ENCODE measurements at places on chromosomes 5 and 9.

DNA sequence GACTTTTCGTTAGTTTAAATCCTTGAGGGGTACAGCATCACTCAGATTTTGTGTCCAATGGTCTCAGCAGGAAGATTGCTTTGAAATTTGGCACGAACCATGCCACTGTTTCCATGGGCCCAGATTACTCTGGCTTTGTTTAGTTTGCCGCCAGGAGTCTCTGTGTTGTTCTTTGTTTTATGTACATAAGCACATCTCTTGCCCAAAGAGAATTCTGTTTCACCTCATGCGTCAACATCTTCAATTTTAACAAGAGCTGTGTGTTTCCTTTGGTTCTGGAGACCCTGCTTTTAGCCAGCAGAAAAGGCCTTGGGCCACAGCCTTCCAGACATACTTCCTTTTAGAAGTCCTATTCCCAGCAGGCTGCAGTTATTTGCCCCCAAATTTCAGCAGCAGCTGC lies 62.4 kb downstream of the TNPO1 start:
- no peak overlapping the region for H3K4me3 ChIP-seq
- no peak for DNase-seq
- H3K27ac ChIP-seq = no peak overlapping the region
- peaks cover 84% of the 10 kb centered on the region for H3K36me3 ChIP-seq
- peaks cover 10% of the 10 kb centered on the region for H3K4me1 ChIP-seq
- H3K27me3 ChIP-seq = no peaks in the 10 kb centered on the region

DNA sequence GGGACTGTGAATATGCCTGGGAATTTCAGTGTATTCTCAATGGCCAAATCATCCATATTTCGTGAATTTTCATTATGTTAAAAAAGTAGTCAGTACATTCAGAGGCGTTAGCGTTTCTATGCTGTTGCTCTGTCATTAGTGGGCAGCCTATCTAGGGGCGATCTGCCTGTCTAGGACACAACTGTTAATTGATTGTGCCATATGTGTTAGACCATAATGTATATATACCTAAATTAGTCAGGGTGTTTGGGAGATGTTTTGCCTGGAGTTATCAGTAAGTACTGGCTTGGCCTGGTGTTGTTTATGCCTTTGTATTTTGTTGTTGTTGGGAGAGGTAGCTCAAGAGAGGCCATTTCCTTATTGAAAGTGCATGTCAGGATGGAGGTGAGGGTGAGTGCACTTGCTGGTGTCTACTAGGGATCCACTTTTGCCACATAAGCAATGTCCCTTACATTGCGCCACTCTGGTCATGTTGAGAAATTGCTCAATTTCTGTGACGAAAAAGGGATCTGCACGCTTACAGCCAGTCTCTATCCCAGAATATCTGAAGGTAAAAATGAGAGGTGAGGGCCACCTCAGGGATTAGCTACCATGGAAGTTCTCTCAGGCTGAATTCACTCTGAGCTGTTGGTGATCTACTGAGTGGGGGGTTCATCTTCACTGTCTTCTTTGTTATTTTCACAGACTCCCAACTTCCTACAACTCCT lies 123.3 kb downstream of the ST8SIA4 start:
- H3K4me3 ChIP-seq = no peak overlapping the region
- no peak overlapping the region for H3K27ac ChIP-seq
- H3K4me1 ChIP-seq = no peaks in the 10 kb centered on the region
- no peaks in the 10 kb centered on the region for H3K27me3 ChIP-seq

GRCh38 chr5:55052383-55052931 lies 28.4 kb downstream of the GZMK start:
- H3K27ac ChIP-seq = no peak overlapping the region
- no peaks in the 10 kb centered on the region for H3K36me3 ChIP-seq
- DNase-seq = no peak
- H3K27me3 ChIP-seq = no peaks in the 10 kb centered on the region
- no peak overlapping the region for H3K4me3 ChIP-seq
- H3K4me1 ChIP-seq = no peaks in the 10 kb centered on the region

- no peaks in the 10 kb centered on the region for H3K36me3 ChIP-seq
- H3K27me3 ChIP-seq = no peaks in the 10 kb centered on the region
- H3K4me1 ChIP-seq = no peaks in the 10 kb centered on the region
- H3K27ac ChIP-seq = no peak overlapping the region
- no peak overlapping the region for H3K4me3 ChIP-seq
These were observed 165.6 kb upstream of the IRX2 start for GRCh38 chr5:2917093-2917492.

GRCh38 chr9:98807070-98807813 lies at the start of gene GALNT12:
TSS of gene GALNT12 (plus strand) at chr9:98807670. CDS start at chr9:98807699, 29 bp downstream.
- no peaks in the 10 kb centered on the region for H3K36me3 ChIP-seq
- H3K27ac ChIP-seq = no peak within 1 kb of the TSS
- H3K27me3 ChIP-seq = no peaks in the 10 kb centered on the region
- H3K4me3 ChIP-seq = no peak within 1 kb of the TSS
- DNase-seq = no peak

- H3K27me3 ChIP-seq = no peaks in the 10 kb centered on the region
- H3K36me3 ChIP-seq = no peaks in the 10 kb centered on the region
- no peak overlapping the region for H3K27ac ChIP-seq
These were observed 480.6 kb downstream of the NR2F1-AS1 start for GRCh38 chr5:93100428-93100827.

GRCh38 chr9:4750023-4750673 lies 9.1 kb upstream of the AK3 start:
- H3K4me3 ChIP-seq = no peak overlapping the region
- H3K27ac ChIP-seq = no peak overlapping the region
- DNase-seq = no peak

DNA sequence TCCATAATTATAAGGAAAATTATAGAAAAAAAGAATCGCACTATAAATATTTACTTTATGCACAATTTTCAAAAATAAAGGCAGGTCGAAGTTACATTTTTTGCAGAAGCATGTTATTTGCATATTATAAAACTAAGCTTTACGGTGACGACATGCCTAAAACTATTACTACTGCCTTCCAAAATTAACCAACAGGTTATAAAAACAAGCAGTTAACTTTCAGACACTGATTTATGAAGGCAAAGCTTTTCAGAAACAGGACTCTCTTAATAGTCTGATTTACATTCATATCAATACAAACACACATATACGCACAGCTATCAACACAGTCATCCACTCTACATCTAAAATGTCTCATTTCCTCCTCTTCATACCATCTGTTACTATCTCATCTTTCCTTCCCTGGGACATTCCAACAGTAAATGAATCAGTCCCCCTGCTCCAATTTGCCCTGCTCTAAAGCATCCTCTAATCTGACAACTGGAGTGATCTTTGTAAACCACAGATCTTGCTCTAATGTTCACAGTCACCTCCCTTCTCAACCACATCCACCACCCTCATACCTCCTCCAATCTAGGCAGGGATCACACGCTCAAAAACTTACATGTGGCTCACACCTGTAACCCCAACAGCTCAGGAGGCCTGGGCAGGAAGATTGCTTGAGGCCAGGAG lies 21.6 kb downstream of the FBXW11 start:
- no peaks in the 10 kb centered on the region for H3K4me1 ChIP-seq
- H3K27ac ChIP-seq = no peak overlapping the region

GRCh38 chr9:115015018-115015635 lies 84.7 kb upstream of the TNFSF8 start:
- H3K27ac ChIP-seq = no peak overlapping the region
- no peaks in the 10 kb centered on the region for H3K4me1 ChIP-seq
- DNase-seq = peak; percentile 7
- no peaks in the 10 kb centered on the region for H3K36me3 ChIP-seq

- peaks cover 73% of the 10 kb centered on the region for H3K4me1 ChIP-seq
- no peaks in the 10 kb centered on the region for H3K27me3 ChIP-seq
- H3K27ac ChIP-seq = no peak overlapping the region
- H3K4me3 ChIP-seq = no peak overlapping the region
- no peaks in the 10 kb centered on the region for H3K36me3 ChIP-seq
- no peak for DNase-seq
These were observed 31.4 kb upstream of the ERGIC1 start for GRCh38 chr5:172802567-172803176.

- no peaks in the 10 kb centered on the region for H3K36me3 ChIP-seq
- no peak for DNase-seq
- no peaks in the 10 kb centered on the region for H3K4me1 ChIP-seq
- H3K27me3 ChIP-seq = peaks cover 4% of the 10 kb centered on the region
- H3K27ac ChIP-seq = no peak overlapping the region
These were observed 45.0 kb downstream of the MRPL36 start for GRCh38 chr5:1754531-1755220.

GRCh38 chr9:34591248-34591916 lies 1.9 kb upstream of the CNTFR start:
- H3K36me3 ChIP-seq = no peaks in the 10 kb centered on the region
- peaks cover 78% of the 10 kb centered on the region for H3K27me3 ChIP-seq
- DNase-seq = peak; percentile 47
- H3K4me1 ChIP-seq = peaks cover 28% of the 10 kb centered on the region
- H3K27ac ChIP-seq = no peak overlapping the region

GRCh38 chr9:113619491-113620376 lies 156.2 kb downstream of the RGS3 start:
- DNase-seq = no peak
- peak overlapping the region; percentile 39 for H3K4me3 ChIP-seq
- H3K4me1 ChIP-seq = peaks cover 81% of the 10 kb centered on the region

DNA sequence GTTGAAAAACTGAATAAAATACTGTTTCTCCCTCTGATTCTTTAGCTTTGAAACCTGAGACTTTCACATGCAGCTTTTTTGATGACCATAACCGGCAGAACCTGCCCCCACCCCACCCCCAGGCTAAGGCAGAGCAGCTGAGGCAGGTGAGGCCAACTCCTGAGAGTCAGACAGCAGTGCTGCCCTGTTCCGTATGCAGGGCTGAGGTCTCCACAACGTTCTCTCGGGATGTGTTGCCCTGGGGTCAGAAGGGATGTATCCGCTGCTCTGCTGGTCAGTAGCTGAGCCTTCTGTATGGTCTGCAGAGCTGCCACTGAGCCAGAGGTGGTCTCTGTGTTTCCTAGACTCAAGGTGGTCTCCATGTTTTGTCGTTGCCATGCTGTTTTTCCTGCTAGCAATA lies 190.5 kb downstream of the AOPEP start:
- H3K36me3 ChIP-seq = no peaks in the 10 kb centered on the region
- H3K27me3 ChIP-seq = no peaks in the 10 kb centered on the region
- no peak for DNase-seq
- H3K4me1 ChIP-seq = peaks cover 80% of the 10 kb centered on the region
- no peak overlapping the region for H3K4me3 ChIP-seq

DNA sequence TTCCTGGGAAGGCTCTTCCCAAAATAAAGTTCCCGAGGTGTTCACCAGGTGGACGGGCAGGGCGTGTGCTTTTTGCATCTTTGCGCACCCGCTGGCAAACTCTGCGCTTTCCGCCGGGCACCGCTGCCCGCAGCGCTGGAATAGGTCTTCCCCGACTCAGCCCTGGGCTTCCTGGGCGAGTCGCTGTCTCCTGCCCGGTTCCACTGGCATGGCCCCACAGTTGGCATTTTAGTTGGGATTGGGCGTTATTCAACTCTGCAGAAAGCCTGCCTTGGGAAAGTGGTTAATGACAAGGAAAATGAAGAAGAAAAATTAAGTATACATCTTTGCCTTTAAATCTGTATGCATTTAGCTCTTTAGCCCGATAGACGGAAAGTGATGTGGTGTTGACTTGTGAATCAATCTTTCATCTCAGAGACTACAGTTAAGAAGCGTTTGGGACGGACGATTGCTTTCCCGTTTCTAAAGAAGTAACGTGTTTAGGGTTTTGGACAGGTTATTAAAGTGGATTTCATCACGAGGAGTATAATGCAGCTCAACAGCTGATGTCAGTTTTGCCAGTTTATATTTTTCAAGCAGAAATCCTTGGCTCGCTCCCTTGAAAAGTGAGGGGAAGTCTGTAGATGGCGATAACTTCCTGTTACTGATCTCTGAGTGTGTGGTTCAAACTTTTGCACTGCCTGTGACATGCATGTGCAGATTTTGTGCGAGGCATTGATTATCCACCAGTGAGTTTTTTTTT lies 946 bp downstream of the ADCY2 start:
- no peak overlapping the region for H3K27ac ChIP-seq
- no peaks in the 10 kb centered on the region for H3K36me3 ChIP-seq
- no peak overlapping the region for H3K4me3 ChIP-seq
- DNase-seq = no peak

- H3K4me1 ChIP-seq = peaks cover 31% of the 10 kb centered on the region
- no peak overlapping the region for H3K4me3 ChIP-seq
- H3K27ac ChIP-seq = no peak overlapping the region
- H3K36me3 ChIP-seq = no peaks in the 10 kb centered on the region
- H3K27me3 ChIP-seq = no peaks in the 10 kb centered on the region
- DNase-seq = no peak
These were observed 181.2 kb downstream of the MACROH2A1 start for GRCh38 chr5:135217669-135218485.

DNA sequence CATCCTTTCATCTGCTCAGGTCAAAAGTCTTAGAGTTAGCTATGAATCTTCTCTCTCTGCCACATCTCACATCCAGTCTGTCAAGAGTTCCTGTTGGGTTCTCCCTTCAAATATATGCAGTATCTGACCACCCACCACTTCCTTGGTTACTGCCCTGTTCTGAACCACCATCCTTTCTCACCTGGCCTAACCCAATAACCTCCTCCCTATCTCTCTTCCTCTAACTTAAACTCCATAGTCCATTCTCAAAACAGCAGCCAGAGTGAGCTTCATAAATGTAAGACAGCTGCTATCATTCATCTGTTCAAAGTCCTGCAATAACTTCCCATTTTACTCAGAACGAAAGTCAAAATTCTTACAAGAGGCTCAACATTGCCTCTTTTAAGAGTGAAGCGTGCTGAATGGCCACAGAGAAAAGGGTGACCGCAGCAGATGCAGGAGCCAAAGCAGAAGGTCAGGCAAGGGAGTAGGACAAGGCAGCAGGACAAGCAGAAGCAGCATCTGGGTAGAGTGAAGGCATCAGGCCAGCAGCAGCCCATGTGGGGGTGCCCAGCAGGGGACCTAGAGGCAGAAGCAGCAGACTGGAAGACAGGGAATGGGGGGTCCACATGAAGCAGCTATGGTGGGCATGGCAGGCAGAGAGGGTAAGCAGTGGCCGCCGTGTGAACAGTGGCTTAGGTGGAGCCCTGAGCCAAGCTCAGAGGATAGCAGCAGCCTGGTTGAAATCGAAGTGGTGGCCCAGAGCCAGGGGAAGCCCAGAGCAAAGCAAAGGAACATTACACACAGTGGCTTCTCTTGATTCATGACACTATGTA lies 39.3 kb upstream of the CDC42SE2 start:
- H3K27me3 ChIP-seq = no peaks in the 10 kb centered on the region
- DNase-seq = no peak
- no peaks in the 10 kb centered on the region for H3K36me3 ChIP-seq
- no peak overlapping the region for H3K4me3 ChIP-seq
- no peaks in the 10 kb centered on the region for H3K4me1 ChIP-seq

GRCh38 chr5:71828291-71829040 lies 109.4 kb downstream of the CARTPT start:
- H3K4me1 ChIP-seq = no peaks in the 10 kb centered on the region
- H3K27me3 ChIP-seq = no peaks in the 10 kb centered on the region
- no peaks in the 10 kb centered on the region for H3K36me3 ChIP-seq
- H3K27ac ChIP-seq = no peak overlapping the region
- no peak overlapping the region for H3K4me3 ChIP-seq
- DNase-seq = no peak

DNA sequence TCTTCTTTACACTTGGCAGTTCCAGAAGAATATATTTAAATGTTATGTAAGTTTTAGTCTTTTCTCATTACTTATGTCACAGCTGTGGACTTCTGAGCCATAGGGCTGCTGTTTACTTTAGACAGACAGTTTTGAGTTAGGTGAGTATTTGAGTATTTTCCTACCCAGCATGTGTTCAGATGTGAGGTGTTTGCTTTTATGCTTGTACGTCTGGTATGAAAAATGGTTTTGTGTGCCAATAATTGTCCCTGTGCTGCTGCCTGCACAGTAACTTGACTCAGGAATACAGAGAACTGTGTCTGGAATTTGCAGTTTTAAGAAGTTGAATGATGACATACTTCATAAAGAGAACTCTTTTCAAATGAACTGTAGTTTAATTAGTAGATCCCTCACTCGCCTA lies 20.8 kb downstream of the MEGF10 start:
- DNase-seq = no peak
- H3K4me1 ChIP-seq = no peaks in the 10 kb centered on the region
- H3K4me3 ChIP-seq = no peak overlapping the region
- H3K36me3 ChIP-seq = no peaks in the 10 kb centered on the region
- H3K27me3 ChIP-seq = no peaks in the 10 kb centered on the region
